ENCODE measurements at places on chromosomes 12 and 14.

DNA sequence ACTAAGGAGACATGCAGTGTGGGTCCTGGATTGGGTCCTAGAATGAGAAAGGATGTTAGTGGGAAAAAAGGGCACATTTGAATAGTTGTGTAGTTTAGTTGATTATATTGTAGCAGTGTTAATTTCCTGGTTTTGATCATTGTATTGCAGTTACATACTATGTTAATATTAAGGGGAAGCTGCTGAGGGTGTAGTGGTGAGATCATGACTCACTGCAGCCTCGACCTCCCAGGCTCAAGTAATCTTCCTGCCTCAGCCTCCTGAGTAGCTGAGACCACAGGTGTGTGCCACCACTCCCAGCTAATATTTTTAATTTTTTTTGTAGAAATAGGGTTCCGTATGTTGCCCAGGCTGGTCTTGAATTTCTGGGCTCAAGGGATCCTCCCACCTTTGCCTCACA lies 21.7 kb downstream of the BORCS5 start:
- no peak for DNase-seq

DNA sequence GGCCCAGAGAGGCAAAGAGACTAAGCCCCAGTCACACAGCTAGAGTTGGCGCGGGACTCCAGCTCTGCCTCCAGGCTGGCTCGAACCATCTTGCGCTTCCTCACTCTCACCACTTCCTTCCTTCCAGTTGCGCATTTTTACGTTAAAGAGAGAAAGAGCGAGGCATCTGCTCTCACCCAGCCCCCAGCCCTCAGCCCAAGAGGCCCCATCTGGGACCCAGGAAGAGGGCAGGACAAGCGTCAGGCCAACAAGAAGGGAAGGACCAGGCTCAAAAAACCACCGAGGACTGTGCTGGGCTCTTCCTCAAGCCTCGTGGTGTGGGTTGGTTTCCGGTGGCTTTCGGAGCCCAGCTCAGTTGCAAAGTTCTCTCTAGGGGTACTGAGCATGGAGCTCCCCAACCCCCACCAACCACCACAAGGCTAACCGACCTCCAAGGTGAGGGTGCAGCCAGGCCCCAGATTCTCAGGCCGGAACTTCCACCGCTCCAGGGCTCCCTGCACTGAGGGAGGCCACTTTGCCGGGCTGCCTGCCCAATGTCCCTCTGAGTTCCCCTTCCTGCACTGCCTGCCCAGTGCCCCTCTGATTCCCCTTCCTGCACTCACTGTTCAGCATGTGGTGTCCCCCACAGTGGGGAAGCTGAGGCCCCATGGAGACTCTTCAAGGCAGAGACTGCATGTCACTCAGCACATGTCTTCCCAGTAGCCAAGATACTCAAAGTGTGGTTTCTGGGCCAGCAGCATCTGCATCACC lies 35.9 kb downstream of the TESC start:
- DNase-seq = no peak

DNA sequence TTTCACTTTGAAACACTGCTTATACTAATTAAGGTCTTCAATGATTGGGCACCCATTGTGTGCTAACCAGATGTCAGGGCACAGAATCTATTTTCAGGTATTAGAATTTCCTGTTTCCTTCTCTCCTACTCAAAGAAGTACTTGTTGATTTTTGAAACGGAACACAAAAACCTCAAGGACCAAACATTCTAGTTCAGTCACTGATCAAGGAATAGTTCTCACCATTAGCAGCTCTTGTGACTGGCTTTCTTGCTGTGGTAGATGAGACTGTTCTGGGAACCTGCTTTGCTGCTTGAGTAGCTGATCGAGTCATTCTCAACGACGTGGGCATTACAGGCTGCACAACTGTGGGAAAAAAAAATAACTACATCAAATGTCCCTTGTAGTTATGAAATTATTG lies 11.0 kb downstream of the DLGAP5 start:
- DNase-seq = no peak

DNA sequence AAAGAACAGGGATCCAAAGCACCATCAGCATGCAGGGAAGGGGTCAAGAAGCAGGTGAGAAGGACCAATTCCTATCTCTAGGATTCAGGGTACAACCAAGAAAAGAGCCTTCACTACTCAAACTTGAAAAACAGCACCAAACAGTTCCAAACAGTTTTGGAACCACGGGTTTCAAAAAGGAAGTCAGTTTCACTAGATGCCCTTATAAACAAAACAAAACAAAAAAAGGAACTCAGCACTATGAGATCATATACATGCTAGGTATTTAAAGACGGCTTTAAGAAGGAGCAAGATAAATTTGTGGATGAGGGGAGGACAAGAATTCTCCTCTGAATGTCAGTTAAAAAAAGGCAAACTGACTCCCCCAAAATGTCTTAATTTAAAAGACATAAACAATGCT lies 6.0 kb downstream of the INSM2 start:
- DNase-seq = no peak

GRCh38 chr12:34347367-34347766 lies 325.1 kb downstream of the ALG10 start:
- DNase-seq = no peak

DNA sequence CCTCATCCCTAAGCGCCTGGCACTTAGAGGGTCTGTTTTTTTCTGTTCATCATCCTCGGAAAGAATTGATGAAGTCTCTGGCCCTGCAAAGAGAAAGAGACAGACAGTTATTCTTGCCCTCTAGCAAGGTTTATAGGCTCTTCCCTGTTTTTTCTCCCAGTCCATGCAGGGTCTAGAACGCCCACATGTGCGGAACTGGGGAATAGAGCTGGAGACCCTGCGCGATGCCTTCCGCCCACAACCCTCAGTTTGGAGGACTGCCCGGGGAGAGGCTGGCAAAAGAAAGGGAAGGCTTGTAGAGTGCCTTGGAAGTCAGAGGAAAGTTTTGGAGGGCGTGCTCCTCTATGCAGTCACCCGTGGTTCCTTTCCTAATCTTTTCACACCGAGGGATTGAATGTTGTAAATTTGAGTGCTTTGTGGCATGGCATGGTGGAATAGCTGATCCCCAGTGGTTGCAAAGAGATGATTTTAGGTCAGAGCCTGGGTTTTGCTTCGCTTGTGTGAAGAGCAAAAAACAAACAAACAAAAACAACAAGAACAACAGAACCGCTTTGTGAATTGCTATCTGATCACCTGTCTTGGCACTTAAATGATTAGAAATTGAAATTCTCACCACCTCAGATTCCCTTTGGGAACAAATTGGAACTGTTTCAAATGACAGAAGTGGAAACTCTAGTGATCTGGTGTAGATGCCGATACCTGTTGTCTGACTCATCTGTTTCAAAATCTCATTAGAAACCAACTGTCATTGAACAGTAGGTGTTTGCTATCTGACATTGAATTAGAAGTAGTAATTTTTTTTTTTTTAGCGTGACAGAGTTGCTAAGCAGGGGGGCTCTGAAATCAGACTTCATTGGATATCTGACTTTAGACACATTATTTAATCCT lies 947 bp downstream of the GAS2L3 start:
- no peak for DNase-seq

GRCh38 chr12:102973583-102973982 lies 16.1 kb downstream of the ASCL1 start:
- no peak for DNase-seq

DNA sequence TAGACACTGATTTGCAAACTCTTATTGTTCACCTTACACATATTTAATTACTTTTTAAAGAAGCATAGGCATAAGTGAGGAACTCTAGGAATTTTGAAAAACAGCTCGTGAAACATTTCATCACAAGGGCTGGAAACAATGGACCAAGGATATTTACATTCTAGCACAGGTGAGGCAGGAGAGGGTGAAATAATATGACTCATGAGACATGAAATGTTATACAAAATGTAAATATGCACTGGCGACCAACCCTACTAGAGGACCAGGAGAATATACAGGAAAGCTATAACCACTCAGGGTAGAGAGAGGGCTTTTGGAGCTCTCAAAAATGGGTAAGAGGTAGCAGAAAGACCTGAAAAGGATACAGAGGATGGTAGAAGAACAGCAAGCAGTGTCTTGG lies 115.3 kb downstream of the PTGER2 start:
- DNase-seq = no peak

- DNase-seq = no peak
Measured at GRCh38 chr12:50764286-50765094, 589 bp downstream of the ATF1 start.

DNA sequence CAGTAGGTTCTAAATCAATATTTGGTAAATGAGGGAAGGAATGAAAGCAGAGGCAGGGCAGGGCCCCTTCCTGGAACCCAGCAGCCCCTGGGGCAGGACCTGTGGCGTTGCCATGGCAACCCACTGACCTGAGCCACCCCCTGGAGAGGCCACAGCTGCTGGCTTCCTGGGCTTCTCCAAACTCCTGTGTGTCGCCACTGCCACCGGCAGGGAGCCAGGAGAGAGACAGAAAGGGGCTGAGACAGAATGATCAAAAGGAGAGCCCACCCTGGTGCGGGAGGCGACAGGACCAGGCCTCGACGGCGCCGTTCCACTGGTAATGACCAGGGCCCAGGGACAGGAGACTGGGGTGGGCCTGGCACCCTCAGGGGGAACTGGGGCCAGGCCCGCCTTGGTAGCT lies 18.2 kb downstream of the RFX4 start:
- DNase-seq = no peak

DNA sequence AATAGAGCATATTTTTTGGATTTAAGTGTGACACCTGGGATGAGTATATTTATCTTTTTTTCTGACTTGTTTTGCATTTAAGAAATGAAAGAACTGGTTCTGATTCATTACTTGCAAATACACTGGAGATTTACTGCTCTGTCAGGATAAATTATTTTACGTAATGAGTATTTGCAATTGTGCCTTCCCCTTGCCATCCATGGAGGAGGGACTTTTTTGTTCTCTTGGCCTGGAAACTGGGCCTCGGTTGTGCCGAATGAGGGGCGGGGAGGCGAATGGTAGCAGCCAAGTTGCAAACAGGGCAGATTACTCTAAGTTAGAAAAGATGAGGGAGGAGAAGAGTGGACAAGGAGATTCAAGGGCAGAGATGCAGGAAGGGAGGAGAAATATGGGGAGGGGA lies 308.7 kb downstream of the ATP23 start:
- no peak for DNase-seq

DNA sequence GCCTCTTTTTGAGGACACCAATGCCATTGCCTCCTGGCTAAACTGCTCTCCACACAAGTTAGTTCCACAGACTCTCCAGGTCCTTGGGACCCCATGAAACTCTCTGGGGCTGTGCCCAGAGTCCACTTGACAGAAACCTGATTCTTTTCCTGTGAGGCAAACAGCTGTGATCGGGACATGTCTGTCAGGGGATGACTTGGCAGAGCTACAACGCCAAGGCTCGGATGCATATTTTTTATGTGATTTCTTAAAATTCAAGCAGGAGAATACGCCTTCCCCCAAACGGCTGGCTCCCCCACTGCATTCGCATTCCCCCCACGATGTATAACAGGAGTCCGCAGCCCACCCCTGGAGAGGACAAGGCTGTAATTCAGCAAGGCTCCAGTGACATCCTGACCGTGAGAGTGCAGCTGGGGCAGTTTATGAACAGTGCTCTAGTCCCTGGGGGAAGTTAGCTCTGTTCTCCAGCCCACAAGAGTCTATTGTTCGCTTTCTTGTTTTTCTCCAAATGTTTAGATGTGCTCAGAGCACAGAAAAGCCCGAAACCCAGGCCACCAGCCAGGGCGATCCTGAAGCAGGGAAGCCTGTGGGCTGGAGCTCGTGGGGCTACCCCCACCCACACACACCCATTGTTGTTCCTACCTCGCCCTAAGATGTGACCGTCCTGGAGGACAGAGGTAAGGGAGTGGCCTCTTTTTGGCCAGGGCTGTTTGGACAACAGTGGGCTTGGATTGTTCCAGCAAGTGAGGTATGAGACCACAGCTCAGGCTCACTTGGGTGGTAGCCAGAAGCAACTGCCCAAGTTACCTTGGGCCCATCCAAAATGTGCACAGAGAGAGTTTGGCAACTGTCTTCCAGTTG lies 159.5 kb downstream of the ZFP36L1 start:
- no peak for DNase-seq

GRCh38 chr14:95471016-95471415 lies 45.4 kb downstream of the SYNE3 start:
- DNase-seq = no peak

GRCh38 chr14:91241863-91242262 lies 2.6 kb downstream of the GPR68 start:
- DNase-seq = no peak

DNA sequence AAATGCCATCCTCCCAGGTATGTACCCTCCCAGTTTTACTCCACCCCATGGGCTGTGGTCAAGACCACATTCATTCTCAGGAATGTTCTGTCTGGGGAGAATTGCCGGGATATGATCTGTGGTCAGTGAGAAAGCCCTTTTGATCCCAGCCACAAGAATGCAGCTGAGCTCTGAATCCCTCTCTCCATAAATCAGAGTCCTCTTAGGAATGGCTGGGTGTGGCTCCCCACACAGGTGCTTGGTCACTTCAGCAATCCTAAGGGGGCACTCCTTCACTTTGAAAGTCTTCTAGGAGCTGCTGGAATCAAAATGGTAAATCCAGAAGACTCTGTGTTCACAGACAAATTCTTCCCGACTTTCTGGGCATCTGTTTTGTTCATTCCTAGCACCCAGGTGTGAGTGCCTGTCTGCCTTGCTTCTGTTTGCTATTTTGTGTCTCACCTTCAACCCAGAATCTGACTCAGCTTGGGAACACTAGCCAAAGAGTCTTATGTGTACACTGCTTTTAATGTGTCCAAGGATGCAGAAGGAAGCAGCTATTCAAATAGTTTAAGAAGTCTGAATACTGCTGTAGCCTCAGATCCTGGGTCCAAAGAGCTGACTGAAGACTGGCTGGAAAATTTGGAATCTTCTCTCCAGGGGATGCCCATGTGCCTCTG lies 144.6 kb upstream of the CDKN3 start:
- no peak for DNase-seq

- no peak for DNase-seq
Measured at GRCh38 chr12:53564278-53564677, 57.0 kb upstream of the NPFF start.

DNA sequence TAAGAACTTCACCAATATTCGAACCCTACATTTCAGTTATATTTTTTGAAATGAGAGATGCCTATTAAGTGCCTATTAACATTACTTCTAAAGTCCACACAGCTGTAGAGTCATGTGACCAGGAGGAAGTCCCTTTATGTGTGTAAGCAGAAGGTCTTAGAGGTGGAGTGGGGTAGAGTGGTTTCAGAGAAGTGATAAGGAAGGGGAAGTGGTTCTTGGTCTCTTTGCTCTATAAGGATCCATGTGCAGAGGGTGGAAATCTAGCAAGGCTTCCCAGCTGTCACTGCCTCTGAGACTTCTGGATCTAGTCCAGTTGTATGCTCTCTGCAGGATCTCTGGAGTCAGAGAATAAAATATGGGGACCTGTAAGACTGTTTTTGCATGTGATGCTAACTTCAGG lies 673.9 kb downstream of the FLRT2 start:
- no peak for DNase-seq

DNA sequence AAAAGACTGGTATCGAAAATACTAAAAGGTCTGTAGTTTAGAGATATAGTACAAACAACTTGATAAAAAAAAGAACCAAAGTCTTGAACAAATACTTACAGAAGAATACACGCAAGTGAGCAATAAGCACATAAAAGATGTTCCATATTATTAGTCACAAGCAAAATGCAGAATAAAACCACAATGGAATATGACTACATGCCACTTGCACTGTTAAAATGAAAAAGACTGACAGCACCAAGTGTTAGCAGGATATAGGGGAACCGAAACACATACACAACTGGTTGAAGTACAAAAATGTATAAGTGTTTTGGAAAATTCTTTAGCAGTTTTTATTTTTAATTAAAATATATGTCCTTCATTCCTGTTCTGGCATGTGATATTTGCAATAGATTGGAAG lies 3.6 kb downstream of the CLEC2A start:
- no peak for DNase-seq

GRCh38 chr14:81176241-81176640 lies 44.5 kb downstream of the GTF2A1 start:
- no peak for DNase-seq

- no peak for DNase-seq
Measured at GRCh38 chr12:88951860-88952561, 371.7 kb upstream of the KITLG start.
